ENCODE measurements at places on chromosomes 13 and 19.

GRCh38 chr13:102772042-102772425, 1.6 kb downstream of the TEX30 start:
- H3K4me1 ChIP-seq, result no peaks in the 10 kb centered on the region
- no peaks in the 10 kb centered on the region for H3K27me3 ChIP-seq
- no peak overlapping the region for H3K4me3 ChIP-seq
- H3K27ac ChIP-seq, result no peak overlapping the region
- 0 out of 2 replicates have a peak, but pooled peaks cover 3% of the 10 kb centered on the region for H3K36me3 ChIP-seq
- no peak for DNase-seq

GRCh38 chr13:113947311-113948033, 26.4 kb downstream of the C13orf46 start:
- H3K27me3 ChIP-seq, result no peaks in the 10 kb centered on the region
- H3K36me3 ChIP-seq, result no peaks in the 10 kb centered on the region
- H3K4me1 ChIP-seq, result no peaks in the 10 kb centered on the region
- H3K27ac ChIP-seq, result no peak overlapping the region
- no peak overlapping the region for H3K4me3 ChIP-seq

GRCh38 chr19:52963247-52963618, 552 bp upstream of the ZNF816 start:
- H3K4me3 ChIP-seq, result peak overlapping the region; percentile 81
- no peaks in the 10 kb centered on the region for H3K36me3 ChIP-seq
- H3K4me1 ChIP-seq, result peaks cover 4% of the 10 kb centered on the region
- no peak for DNase-seq
- H3K27ac ChIP-seq, result 0 out of 2 replicates have a peak overlapping the region, but pooled peaks have one; percentile 33

- H3K4me1 ChIP-seq, result peaks cover 45% of the 10 kb centered on the region
- H3K36me3 ChIP-seq, result no peaks in the 10 kb centered on the region
- peak within 1 kb of the TSS; percentile 74 for H3K4me3 ChIP-seq
- H3K27me3 ChIP-seq, result no peaks in the 10 kb centered on the region
- no peak for DNase-seq
- peak within 1 kb of the TSS; percentile 83 for H3K27ac ChIP-seq
Observed at GRCh38 chr19:750640-751423, at the start of gene MISP. Gene MISP, plus strand, starts transcription at chr19:751112. Its CDS starts 5,835 bp downstream, at chr19:756947.
